ENCODE measurements at places on chromosomes 7 and 10. TPM values are rescaled to one million over a fixed set of nuclear protein-coding genes. Genes with fewer than 3 reads are reported as not detected.

- no peaks in the 10 kb centered on the region for H3K36me3 ChIP-seq
- peak overlapping the region; percentile 98 for H3K4me3 ChIP-seq
- no peak for DNase-seq
Observed at GRCh38 chr7:91941450-91941849, 788 bp downstream of the AKAP9 start.

The CCNY gene
- total RNA-seq: 30.9 TPM

- H3K4me1 ChIP-seq: no peaks in the 10 kb centered on the region
- DNase-seq: no peak
- H3K36me3 ChIP-seq: no peaks in the 10 kb centered on the region
- no peaks in the 10 kb centered on the region for H3K27me3 ChIP-seq
Observed at GRCh38 chr7:117110480-117111315, 157.4 kb downstream of the ST7 start.

GRCh38 chr7:7739204-7740036 lies 21.0 kb upstream of the RPA3 start:
- no peak overlapping the region for H3K27ac ChIP-seq
- H3K4me1 ChIP-seq: no peaks in the 10 kb centered on the region
- H3K4me3 ChIP-seq: no peak overlapping the region
- H3K27me3 ChIP-seq: no peaks in the 10 kb centered on the region
- H3K36me3 ChIP-seq: no peaks in the 10 kb centered on the region

The ARHGEF5 gene
- 59.3 TPM for total RNA-seq

DNA sequence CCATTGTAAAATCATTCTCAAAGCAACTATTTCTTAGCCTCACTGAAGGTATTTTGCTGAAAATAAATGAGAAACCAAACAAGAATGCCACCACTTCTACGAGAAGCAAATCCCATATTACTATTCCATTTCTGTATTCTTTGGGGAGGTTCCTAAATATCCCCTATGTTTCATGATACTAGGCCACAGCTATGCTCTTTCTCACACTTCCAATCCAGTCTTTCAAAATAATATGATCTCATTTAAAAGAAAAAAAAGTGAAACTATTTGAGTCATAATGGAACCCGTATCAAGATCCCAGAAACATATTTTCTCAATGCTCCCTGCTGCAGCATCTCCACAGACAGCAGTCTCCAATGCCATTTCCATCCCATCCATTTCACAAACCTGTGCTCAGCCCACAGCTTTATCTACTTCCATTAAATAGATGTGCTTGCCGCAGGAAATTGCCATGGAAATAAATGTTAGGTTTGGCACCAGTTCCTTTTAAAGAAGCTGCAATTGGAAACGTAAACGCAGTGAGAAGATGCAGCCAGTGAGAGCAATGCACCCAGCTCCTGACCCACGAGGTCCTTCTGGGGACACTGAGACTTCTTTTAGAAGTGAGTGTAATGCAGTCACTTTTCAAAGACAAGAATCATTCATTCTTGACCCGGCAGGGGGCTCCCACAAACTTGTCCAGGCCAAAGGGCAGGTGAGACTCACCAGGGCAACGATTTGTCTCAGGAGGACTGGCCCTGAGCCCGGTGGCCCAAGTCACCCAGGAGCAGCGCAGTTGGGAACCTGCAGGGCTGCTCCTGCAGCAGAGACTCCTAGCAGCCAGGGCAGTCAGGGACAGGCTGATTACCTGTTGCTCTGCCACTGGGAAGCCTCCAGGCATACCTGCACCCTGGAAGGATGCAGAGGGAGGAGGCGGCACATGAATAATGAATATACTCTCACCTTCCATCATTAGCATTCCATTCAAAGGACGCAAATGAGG lies 99.6 kb downstream of the C10orf90 start:
- no peaks in the 10 kb centered on the region for H3K4me1 ChIP-seq
- no peak for DNase-seq
- no peak overlapping the region for H3K27ac ChIP-seq

The ADD3 gene
- total RNA-seq: 107 TPM

The RPP30 gene
- 13.6 TPM for total RNA-seq

The TRIM73 gene
- 1.9 TPM for total RNA-seq

DNA sequence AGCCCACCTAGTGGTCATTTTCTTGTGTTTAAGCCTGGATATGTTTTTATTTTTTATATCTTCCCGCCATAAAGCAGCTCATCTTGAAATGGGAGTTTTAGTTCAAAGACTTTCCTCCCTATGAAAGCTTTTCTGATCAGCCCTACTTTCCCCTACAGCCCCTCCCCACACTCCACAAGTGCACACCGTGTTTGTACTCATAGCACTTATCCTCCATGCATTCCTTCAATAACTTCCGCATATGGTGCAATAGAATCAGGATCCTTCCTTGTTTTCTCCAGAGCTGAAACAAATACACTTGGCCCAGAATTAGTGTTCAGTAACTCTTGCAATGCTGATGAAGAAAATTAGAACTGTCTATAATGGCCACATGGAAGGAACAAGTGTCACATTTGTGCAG lies 235.9 kb downstream of the KCNMA1 start:
- no peak for DNase-seq
- H3K27me3 ChIP-seq: no peaks in the 10 kb centered on the region
- no peaks in the 10 kb centered on the region for H3K4me1 ChIP-seq
- no peaks in the 10 kb centered on the region for H3K36me3 ChIP-seq
- H3K4me3 ChIP-seq: no peak overlapping the region
- H3K27ac ChIP-seq: no peak overlapping the region

The HPSE2 gene
- 0.47 TPM for total RNA-seq

DNA sequence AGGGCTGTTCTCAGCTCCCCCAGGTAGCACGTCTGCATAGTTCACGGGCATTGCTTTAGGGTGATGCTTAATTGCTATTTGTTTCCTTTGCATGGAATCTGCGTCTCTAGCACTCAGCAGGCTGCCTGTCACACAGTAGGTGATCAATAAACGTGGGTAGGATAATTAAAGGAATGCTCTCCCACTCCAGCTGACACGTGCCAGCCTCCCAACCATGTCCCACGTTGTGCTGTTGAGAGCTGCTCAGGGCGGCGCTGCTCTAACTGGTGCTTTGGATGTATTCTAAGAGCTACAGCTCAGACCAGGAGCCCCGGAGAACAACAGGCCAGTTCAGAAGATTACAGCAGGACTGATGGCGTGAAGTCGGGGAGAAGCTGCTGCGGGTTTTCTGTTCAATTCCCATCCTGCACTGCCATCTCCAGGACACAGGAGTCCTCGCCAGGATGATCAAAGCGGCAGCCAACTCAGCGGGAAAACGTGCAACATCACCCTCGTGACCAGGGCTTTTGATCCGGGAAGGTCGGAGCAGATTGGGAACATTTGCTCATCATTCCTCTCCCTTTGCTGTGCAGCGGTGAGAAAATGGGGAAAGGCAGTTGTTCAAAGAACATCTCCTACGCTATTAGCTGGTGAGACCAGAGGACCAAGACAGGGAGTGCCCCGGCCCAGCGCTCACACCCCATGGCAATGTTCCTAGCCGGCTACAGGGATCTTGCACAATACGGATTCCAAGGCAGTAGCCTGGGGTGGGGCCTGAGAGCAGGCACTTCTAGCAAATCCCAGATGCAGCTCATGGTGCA lies 50.5 kb upstream of the FOXK1 start:
- no peaks in the 10 kb centered on the region for H3K4me1 ChIP-seq
- DNase-seq: no peak
- H3K36me3 ChIP-seq: no peaks in the 10 kb centered on the region

The AKAP9 gene
- total RNA-seq: 57.5 TPM

- H3K27me3 ChIP-seq: no peaks in the 10 kb centered on the region
- H3K27ac ChIP-seq: no peak overlapping the region
- no peaks in the 10 kb centered on the region for H3K4me1 ChIP-seq
- no peak for DNase-seq
Observed at GRCh38 chr10:74544106-74544505, 282.3 kb upstream of the KAT6B start.

DNA sequence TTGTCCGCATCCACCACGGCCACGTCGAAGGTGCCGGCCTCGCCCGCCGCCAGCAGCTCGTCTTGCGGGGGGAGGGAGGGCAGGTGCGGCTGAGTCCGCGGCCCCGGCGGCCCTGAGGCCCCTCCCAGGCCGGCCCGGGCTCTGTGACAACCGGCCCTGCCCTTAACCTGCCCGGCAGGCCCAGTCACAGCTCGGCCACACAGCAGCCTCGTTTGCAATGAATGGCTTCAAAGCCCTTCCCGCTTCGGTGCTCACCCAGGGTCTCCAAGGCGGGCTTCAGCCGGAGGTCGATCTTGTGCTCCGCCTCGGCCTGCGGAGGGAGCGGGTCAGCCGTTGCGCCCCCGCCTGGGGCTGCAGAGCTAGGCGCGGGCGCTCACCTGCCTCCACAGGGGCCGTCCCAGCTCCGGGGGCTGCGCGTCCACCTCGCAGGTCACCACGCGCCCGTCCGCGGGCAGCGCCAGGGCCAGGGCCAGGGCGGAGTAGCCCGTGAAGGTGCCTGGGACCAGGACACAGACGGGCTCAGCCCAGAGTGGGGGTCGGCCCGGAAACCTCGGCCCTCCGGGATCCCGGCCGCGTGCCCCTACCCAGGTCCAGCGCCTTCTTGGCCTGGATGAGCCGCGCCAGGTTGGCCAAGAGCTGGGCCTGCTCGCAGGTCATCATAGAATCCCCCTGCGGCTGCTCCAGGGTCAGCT lies 928 bp downstream of the COMTD1 start:
- H3K36me3 ChIP-seq: peaks cover 12% of the 10 kb centered on the region
- H3K27ac ChIP-seq: peak overlapping the region; percentile 97
- DNase-seq: no peak
- H3K4me1 ChIP-seq: peaks cover 15% of the 10 kb centered on the region
- H3K27me3 ChIP-seq: no peaks in the 10 kb centered on the region

GRCh38 chr7:137354396-137354795 lies 10.9 kb upstream of the PTN start:
- no peak for DNase-seq
- peaks cover 4% of the 10 kb centered on the region for H3K4me1 ChIP-seq
- H3K36me3 ChIP-seq: no peaks in the 10 kb centered on the region
- no peaks in the 10 kb centered on the region for H3K27me3 ChIP-seq

The SLK gene
- total RNA-seq: 68.1 TPM

- H3K4me1 ChIP-seq: no peaks in the 10 kb centered on the region
- H3K27me3 ChIP-seq: no peaks in the 10 kb centered on the region
- DNase-seq: no peak
- H3K27ac ChIP-seq: no peak overlapping the region
- no peak overlapping the region for H3K4me3 ChIP-seq
Observed at GRCh38 chr7:84578825-84579224, 384.2 kb upstream of the SEMA3A start.

The BET1 gene
- 13.8 TPM for total RNA-seq

DNA sequence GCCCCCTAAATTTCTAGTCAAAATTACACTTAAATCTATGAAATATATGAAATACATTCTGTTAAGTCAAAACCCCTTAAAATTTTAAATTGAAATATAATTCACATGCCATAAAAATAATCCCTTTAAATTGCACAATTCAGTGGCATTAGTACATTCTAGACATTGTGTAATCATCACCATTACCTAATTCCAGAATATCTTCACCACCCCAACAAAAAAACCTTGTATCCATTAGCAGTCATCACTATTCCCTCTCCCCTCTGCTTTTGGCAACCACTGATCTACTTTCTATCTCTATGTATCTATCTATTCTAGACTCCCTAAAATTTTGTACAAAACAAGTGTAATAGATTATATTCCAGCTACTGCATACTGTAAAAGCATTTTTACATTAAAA lies 261.2 kb downstream of the GLI3 start:
- no peak for DNase-seq
- H3K27ac ChIP-seq: no peak overlapping the region
- H3K4me1 ChIP-seq: no peaks in the 10 kb centered on the region
- peaks cover 46% of the 10 kb centered on the region for H3K36me3 ChIP-seq
- H3K4me3 ChIP-seq: no peak overlapping the region

DNA sequence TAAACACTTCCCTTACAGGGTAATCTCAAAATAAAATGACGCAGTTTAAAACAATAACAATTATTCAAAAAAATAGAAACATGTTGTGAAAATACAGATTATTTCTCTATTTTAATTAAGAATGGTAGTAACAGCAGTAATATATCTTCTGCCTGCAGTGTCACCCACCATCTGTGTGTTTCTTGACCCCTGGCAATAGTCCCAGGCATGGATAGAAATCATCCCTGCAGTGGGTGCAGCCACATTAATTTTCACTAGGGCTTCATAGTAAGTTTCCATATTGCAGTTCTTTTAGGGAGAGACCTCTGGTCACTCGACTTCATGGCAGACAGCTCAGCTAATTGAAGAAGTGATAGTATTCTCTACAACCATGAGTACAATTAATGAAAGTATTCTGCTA lies 470.1 kb upstream of the TEX47 start:
- no peak overlapping the region for H3K4me3 ChIP-seq
- H3K4me1 ChIP-seq: no peaks in the 10 kb centered on the region
- DNase-seq: no peak
- no peak overlapping the region for H3K27ac ChIP-seq
- H3K36me3 ChIP-seq: no peaks in the 10 kb centered on the region
- no peaks in the 10 kb centered on the region for H3K27me3 ChIP-seq

DNA sequence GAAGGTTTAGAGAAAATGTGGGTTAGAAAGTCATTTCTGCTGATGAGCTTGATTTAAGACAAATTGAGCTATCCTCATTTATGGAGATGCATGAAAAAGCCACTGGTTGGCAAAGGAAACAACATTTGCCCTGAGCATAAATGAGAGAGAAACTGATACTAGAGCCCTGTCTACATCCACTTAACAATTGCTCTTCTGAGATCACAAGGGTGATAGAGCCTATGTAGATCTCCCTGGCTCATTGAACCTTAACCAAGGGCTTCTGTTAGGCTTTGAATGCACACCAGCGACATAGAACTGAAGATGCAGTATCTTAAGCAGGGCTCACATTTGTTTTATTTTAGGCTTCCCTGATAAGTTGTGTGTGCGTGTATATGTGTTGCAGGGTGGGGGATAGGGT lies 35.0 kb downstream of the GPR141 start:
- no peaks in the 10 kb centered on the region for H3K27me3 ChIP-seq
- H3K36me3 ChIP-seq: no peaks in the 10 kb centered on the region
- DNase-seq: no peak
- no peak overlapping the region for H3K4me3 ChIP-seq
- H3K4me1 ChIP-seq: no peaks in the 10 kb centered on the region

- H3K4me3 ChIP-seq: no peak overlapping the region
- no peak for DNase-seq
- no peaks in the 10 kb centered on the region for H3K27me3 ChIP-seq
- peaks cover 52% of the 10 kb centered on the region for H3K4me1 ChIP-seq
- peak overlapping the region; percentile 92 for H3K27ac ChIP-seq
- H3K36me3 ChIP-seq: peaks cover 20% of the 10 kb centered on the region
Observed at GRCh38 chr7:74475243-74475986, 21.7 kb downstream of the GTF2IRD1 start.

The FBXO24 gene
- not detected for total RNA-seq

DNA sequence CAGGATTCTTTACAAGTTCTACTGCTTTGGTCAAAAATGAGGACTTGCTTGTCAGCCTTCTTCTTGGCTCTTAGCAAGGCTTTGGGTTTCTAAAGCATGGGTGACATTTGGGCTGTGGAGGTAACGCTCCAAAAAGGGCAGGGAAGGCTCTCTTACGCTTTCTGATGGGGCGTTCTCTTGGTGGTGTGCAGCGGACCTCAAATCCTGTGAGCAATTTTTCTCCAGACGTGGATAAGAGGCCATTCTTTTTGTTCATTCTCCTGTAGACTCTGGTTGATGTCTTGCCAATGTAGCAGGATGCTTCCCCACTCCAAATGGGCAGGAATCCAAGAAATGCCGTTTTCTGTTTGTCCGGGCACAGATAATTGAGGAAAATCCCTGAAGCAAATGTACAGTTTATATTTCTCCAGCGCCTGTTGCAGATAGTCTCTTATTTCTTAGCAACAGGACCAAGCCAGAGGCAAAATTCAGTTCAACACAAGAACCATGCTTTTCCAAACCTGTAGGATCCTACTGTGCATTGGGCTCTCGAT lies 138.4 kb upstream of the NFE2L3 start:
- H3K36me3 ChIP-seq: no peaks in the 10 kb centered on the region
- no peaks in the 10 kb centered on the region for H3K27me3 ChIP-seq
- no peaks in the 10 kb centered on the region for H3K4me1 ChIP-seq
- H3K27ac ChIP-seq: no peak overlapping the region
